ENCODE measurements at places on chromosomes 12 and 14.

DNA sequence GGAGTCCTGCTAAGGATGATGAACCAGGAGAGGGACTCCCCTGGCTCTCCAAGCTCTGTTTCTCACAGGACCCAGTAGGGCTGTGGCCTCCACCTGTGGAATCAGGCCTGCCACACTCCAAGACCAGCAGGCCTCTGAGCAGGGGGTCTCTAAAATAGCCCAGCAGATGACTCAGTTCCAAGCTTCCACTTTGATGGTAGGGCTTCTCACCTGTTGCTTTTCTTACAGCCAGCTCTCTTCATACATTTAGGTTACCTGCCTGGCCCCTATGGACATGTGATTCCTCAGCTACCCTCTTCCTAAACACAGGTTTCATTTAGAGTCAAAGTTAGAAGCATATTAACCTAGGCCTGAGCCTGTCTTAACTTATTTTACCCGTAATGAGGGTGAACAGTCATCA lies 26.7 kb upstream of the ELK3 start:
- no peak for DNase-seq

GRCh38 chr14:51789114-51789513 lies 71.3 kb upstream of the GNG2 start:
- DNase-seq = no peak

DNA sequence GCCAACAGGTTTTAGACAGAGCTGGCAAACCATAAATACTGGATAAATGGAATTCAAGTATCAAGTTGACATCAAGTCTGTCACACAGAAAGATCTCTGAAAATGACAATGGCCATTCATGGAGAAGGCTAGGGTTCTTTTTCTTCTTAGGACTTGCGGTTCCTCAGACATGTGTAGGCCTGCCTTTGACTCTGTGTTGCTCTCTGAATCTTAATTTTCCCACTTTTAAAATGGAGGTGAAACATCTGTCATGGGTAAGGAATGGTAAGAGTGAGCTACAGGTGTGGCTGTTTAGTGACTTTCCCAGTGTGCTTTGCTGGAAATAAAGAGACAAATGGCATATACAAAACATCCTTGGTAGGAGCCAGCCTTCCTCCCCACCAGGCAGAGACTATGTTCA lies 79.2 kb downstream of the PTCSC3 start:
- DNase-seq = no peak

GRCh38 chr14:42548349-42548748 lies 941.7 kb downstream of the LRFN5 start:
- no peak for DNase-seq

DNA sequence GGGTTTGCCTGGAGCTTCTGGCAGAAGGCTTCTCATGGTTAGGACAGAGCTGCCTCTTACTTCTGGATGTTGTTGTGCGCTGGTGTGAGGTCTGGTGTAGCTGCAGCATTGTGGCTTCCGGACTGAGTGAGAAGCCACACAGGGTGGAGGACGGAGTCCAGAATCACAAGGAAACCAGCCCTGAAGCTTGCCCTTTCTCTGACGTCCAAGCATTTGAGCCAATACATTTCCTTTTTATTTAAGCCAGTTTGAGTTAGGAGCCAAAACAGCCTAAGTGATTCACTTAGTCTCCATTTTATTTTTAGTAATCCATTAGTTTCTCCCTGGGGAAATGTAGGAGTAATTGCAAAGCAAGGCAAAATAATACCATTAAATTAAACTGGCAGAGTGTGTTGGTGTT lies 402.4 kb upstream of the RGS6 start:
- peak; percentile 10 for DNase-seq

DNA sequence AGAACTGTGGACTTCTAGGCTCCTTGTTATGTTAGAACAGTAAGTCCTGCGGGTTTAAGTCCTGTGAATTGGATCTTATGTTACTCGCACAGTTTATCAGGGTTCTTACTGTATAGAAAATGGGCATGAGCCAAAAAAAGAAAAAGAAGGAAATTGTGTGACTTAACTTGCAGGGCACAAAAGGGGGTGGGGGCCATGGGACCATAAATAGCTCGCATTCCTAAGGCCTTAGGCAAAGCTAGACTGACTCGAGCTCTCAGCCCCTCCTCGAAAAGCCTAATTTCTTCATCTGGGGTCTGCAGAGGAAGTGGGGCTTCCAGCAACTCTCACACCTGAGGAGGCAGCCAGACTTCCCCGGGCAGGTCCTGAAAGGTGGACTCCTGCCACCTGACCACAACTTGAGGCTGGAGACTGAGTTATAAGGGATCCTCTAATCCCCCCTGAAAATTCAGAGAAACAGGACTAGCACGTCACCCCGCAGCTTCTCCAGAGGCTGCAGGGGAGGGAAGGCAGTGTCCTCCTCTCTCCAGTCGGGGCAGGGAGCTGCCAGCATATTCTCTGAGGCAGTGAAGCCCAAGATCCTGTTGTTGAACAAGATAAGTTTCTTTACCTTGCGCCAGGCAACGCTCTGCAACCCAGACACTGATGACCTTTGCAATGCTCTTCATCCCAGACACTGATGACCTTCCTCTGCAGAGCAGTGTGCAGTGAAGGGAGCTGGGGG lies 280.5 kb downstream of the PCNX1 start:
- DNase-seq = no peak

DNA sequence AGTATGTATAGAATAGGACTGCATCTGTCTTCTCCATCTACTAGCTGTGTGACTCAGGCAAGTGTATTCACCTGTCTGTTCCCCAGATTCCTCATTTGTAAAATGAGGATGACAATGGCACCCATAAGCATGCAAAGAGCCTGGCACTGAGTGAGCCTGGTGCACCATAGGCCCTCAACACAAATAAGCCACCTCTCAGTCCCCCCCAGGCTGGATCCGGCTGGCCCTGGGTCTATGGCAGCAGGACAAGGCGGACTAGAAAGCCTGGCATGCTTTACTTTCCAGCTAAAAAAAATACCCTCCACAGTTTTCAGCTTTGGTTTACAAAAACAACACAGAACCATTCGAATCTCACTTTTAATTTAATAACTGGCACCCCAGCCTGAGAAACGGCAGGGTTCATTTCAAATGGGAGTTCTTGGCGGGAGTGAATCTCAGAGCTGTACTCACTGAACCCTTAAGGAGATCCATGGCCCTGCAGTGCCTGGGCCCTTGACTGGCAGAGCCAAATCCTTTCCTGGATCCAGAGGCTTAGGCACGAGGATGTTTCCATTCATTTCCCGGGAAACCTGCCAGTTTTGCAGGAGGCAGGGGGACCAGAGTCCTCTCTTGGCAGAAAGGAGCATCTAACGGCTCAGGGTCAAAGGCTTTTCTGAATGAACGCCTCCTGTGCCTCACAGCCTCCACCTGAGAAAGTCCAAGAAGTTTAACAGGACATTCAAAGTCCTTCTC lies 17.7 kb downstream of the SYNE3 start:
- no peak for DNase-seq

GRCh38 chr12:8123124-8123912 lies at the start of gene CLEC4A:
TSS of gene CLEC4A (plus strand) at chr12:8123617. CDS start at chr12:8123879, 262 bp downstream.
- no peak for DNase-seq

DNA sequence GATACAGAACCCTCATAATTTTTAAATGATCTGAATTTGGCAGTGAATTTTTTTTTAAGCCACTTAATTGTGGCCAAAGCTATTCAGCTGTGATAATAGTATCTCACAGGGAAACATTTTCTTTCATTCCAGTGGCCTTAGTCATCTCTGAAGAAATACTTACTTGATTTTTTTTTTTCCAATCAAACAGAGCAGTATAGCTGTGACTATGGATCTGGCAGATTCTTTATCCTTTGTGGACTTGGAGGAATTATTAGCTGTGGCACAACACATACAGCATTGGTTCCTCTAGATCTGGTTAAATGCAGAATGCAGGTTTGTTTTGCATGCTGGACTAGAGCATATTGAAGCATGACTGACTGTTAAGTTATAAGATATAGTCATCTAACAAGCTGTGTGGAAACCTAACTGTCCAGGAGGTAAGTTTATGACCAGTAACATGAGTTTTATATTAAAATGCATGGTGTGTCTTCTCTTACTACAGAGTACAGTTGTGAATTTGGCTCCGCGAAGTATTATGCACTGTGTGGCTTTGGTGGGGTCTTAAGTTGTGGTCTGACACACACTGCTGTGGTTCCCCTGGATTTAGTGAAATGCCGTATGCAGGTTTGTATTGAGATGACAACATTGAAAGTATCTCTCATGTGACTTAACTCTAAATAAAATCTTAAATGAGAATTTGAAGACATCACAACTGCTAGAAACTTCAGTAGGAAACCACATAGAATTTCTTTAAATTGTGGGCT lies 1.9 kb downstream of the SLC25A3 start:
- peak; percentile 52 for DNase-seq

GRCh38 chr12:76455582-76456345 lies 103.8 kb downstream of the OSBPL8 start:
- peak; percentile 80 for DNase-seq

- no peak for DNase-seq
These were observed 56.1 kb upstream of the VASH1 start for GRCh38 chr14:76705214-76705613.

- DNase-seq = no peak
These were observed 774 bp downstream of the CHGA start for GRCh38 chr14:92923744-92924103.

- DNase-seq = no peak
These were observed 64.1 kb upstream of the OTX2 start for GRCh38 chr14:56874375-56874774.

GRCh38 chr12:113612076-113612728 lies 140.5 kb upstream of the LHX5 start:
- no peak for DNase-seq

GRCh38 chr14:72812292-72812851 lies 81.5 kb downstream of the DPF3 start:
- DNase-seq = no peak

DNA sequence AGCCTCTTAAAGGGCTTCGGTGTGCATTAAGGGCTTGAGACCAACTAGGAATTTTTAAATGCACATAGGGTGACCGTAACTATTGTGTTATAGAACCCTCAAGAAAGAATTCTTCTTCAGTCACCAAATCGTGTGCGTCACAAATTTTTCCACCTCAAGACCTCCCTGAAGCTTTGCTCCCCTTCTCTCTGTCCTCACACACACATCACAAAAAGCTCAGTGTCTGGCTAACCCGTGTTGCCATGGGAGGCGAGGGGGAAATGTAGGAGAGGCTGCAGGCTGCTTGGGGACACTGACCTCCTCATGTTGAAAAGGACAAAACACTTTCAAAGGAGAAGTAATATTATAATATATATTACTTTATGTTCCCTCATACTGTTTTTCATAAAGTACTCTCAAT lies 10.6 kb downstream of the SSPN start:
- DNase-seq = no peak

- peak; percentile 0 for DNase-seq
These were observed 383.3 kb downstream of the ALG10 start for GRCh38 chr12:34405286-34406227.

DNA sequence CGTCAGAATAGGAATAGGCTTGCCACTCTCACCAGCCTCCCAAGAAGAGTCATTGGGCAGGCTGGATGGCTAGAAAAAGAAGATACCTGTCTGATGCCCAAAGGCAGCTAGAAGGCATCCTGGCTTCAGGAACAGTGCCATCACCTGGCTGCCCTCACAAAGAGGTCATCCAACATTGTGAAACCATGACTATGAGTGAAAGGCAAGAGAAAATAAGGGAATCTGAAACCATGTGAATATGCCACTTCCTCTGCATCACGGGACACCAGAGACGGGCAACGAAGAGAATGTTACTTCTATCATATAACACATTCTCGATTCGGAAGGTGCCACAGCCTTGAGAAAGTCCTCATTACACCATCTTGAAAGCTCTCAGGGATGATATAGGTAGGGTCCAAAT lies 182.0 kb downstream of the DAD1 start:
- DNase-seq = no peak

- peak; percentile 6 for DNase-seq
These were observed 52.6 kb downstream of the FGD6 start for GRCh38 chr12:95164656-95165055.

DNA sequence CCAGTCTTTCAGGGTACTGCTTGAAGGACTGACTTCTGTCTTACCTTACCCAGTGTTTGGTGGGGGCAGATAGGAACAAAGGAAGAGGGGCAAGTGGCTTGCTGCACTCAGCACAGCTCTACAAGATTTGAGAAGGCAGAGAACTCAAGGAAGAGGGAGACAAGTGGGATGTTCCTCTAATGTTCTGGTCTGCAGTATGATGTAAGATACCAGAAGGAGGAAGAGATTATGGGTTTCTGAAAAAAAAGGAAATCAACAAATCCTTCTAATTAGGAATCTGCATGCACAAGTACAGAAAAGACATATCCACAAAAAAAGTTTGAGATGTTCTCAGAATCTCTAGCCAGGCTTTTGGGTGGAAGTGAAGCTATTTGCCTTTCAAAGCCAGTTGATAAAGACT lies 37.1 kb downstream of the USP15 start:
- no peak for DNase-seq

- no peak for DNase-seq
These were observed 32.1 kb downstream of the FMNL3 start for GRCh38 chr12:49675137-49675536.

GRCh38 chr12:6735448-6736191 lies 11.8 kb downstream of the COPS7A start:
- peak; percentile 69 for DNase-seq

DNA sequence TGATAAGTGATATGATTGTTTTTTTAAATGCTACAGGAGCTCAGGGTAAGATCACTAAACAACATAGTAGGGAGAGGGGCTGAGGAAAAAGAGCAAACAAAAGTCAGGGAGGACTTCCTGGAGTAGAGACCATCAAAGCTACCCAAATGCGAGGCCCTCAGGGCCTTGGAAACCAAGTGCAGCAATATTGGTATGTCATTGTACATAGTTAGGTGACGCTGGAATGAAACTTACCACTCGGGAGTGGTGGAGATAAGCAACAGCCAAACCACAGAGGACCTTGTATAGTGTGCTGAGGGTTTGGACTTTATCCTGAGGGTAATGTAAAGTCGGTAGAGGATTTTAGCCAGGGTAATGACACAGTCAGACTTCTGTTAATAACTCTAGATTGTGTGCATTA lies 13.8 kb downstream of the KITLG start:
- no peak for DNase-seq

DNA sequence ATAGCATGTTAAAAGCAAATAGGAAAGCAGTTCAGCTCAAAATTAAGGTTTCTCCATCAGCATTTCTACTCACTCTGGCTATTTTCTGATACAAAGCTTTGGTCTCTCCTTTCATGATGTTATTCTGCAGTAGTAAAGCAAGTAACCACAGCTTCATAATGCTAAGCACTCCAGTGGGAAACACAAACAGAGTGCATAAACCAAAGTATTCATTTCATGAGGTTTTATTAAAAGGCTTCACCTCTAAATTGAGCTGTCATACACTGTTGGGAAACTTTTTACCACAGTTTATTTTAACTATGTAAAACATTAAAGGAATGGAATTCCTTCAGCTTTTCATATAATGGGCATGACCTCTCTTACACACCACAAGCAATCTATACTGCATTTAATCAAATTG lies 157.9 kb upstream of the LMO3 start:
- DNase-seq = no peak

DNA sequence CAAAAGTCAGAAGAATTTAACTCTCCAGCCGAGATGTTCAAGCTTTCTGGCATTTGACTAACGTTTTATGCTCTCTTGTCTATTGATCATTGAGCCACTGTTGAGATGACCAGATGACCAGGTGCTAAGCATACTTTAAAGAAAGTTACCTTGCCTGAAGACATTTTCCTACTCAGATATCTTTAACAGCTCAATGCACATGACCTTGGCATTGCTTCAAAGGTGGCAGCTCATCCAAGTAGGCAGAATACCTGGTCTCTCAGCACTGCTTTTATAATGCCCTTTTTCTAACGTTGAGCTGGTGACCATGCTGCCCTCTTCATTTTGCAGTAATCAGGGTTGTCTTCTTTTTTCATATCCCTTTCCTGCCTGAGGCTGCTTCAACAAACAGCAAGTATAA lies 358.1 kb downstream of the RAD51B start:
- no peak for DNase-seq

- DNase-seq = no peak
These were observed 109.4 kb downstream of the ARF6 start for GRCh38 chr14:50001999-50002925.
